ENCODE measurements at places on chromosomes 6 and 20.

GRCh38 chr6:10381830-10382208 lies 33.1 kb downstream of the TFAP2A start:
- DNase-seq = no peak

GRCh38 chr6:40582892-40583291 lies 4.3 kb downstream of the LRFN2 start:
- no peak for DNase-seq

GRCh38 chr20:6632187-6632586 lies 135.3 kb upstream of the BMP2 start:
- DNase-seq = no peak

GRCh38 chr6:114051031-114051430 lies 80.1 kb upstream of the HDAC2 start:
- no peak for DNase-seq

GRCh38 chr20:60300374-60300773 lies 342.2 kb downstream of the CDH26 start:
- DNase-seq = no peak

GRCh38 chr20:57509665-57510237 lies 15.2 kb downstream of the CTCFL start:
- DNase-seq = no peak

DNA sequence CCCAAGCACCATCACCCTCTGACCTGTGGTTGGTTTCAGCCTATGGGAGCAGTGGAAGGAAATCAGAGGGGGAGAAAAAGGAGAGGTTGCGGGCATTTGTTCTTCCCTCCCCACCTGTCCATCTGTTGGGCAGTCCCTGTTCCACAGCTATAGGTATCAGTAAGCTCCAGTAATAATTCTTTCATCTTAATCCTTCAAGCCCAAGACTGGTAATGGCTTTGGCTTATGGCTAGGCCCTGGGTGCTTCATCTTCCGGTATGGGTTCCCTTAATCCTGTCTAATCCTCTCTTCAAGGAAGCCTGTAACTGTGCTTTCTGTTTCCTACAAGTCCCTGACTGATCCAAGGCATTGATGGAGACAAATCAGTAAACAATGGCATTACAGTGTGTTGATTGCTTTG lies 42.2 kb upstream of the STK35 start:
- no peak for DNase-seq

DNA sequence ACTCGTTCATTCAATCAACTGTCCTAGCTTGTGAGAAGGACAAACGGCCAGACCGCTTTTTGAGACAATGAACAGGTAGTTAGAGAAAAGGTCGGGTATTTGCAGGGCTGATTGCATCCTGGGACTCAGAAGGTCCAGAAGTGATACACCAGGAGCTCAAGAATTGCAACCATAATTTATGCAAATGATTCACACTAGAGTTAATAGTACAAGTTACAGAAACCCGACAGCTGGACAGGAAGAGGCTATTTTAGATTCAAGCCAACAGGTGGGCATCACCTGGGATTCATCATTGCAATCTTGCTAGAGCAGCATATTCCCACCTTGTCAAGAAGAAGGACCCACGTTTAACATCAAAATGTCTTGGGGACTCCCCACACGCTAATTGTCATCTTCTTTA lies 83.5 kb downstream of the TNFAIP3 start:
- no peak for DNase-seq

GRCh38 chr6:132820629-132821381 lies 6.4 kb downstream of the RPS12 start:
- no peak for DNase-seq

- no peak for DNase-seq
These were observed 13.8 kb downstream of the SYNGAP1 start for GRCh38 chr6:33433544-33434191.

DNA sequence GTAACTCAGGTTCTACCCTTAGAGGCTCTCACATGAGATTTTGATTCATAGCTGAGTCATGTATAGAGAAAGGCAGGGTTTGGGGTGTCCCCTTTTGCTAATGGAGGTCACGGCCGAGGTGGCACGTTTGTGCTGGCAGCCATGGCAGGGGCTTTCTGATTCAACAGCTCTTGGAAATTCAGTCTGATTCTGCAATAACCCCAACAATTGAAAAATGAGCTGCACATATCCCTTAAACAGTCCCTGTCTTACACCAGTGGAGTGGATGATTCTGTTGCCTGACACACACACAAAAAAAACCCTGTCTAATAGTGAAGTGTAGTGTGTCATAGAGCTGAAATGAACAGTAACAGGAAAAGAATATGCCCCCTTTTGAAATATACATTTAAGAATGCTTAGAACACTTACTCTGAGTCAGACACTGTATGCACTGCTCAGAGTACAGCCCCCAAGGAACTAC lies 40.4 kb upstream of the ARG1 start:
- DNase-seq = no peak

DNA sequence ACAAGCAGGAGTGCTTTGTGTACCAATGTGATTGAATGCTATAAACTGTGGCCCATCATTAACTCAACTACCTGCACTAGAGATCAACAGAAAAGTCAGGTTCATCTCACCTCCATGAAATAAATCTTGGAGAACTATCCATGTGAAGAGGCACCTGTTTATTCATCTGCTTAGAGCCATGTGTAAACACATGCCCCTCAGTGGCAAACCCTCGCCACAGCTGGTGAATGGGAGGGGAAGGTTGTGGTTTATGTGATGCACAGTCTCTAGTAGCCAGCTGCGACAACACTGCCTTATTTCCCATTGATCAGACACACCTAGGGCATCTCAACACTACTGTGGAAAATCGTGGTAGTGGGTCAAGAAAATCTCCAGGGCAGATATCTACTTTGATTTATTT lies 640.2 kb downstream of the PTPRT start:
- no peak for DNase-seq

GRCh38 chr6:170098428-170099170 lies 192.3 kb downstream of the DLL1 start:
- no peak for DNase-seq

- DNase-seq = no peak
These were observed 78.4 kb downstream of the RNF144B start for GRCh38 chr6:18465410-18466154.

DNA sequence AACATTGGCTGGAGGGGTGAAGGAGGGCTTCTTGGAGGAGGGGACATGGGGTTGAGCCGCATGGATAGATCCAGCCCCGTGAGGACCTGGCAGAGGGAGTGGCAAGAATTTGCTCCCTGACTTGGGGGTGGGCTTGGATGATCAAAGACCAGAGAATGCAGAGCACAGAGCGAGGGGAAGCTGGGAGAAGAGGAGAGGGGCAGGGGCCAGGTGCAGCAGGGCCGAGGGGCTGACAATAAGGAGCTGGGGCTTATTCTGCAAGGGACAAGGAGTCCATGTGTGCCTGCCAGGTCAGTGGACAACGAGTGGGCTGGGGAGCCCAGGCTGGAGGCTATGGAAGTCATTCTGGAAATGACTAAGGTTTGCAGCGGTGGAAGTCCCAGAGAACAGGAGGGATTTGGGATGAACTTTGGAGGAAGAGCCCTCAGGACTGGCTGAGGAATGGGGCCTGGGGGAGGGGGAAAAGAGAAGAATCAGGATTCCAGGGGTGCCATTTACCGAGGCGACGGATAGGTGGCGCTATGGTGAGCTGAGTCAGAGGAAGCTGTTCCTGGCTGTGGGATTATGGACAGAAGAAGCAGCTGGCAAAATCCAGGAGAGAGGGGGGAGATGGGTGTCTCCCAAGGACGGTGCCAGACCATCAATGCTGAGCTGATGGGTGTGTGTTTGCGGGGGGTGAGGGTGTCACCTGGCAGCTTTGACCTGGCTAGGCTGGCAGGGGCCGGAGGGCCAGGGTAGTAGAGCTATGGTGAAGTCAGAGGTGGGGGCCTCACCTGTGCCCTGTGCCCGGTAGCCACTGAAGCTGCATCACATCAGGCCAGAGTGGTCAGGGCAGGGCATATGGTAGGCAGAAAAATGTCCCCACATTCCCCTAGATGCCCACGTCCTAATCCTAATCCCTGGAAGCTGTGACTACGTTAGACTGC lies 7.8 kb downstream of the KCNG1 start:
- DNase-seq = no peak

DNA sequence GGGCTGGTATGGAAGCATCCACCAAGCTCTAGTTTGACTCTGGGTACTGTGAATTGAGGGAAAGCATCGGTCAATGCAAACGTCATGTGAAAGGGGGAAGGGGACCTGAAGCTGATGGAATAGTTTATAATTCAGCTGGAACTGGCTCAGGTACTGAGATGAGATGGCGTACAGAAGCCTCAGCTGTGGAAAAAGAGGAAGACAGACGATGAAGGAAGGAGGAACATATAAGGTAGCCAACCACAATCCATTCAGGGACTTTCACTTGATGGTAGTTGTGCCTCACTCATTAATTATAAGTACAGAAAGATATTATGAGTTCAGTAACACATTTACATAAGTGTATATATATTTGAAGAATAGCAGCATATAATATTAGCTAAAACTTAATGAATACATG lies 2.7 kb downstream of the CALHM5 start:
- DNase-seq = no peak

- DNase-seq = no peak
These were observed 2.6 kb downstream of the TAGAP start for GRCh38 chr6:159042003-159042825.

DNA sequence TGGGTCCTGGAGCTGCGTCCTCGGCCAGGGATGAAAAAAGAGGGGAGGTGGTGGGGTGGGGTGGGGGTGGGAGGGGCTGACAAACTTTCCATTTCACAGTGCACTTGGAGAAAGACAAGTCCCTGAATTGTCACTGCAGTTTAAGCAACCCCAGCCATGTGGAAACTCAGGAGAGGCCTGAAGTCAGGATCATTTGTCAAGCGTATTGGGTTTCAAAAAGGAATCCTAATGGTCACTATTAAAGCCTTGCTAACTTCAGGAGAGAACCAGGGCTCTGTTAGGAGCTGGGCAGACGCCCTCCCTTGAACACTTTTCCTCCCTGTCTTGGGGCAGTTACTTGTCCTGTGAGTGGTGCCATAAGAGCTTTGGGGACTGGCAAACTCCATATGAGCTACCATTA lies 159.9 kb downstream of the FNDC1 start:
- DNase-seq = no peak

GRCh38 chr20:5136096-5136495 lies 9.3 kb downstream of the CDS2 start:
- no peak for DNase-seq

DNA sequence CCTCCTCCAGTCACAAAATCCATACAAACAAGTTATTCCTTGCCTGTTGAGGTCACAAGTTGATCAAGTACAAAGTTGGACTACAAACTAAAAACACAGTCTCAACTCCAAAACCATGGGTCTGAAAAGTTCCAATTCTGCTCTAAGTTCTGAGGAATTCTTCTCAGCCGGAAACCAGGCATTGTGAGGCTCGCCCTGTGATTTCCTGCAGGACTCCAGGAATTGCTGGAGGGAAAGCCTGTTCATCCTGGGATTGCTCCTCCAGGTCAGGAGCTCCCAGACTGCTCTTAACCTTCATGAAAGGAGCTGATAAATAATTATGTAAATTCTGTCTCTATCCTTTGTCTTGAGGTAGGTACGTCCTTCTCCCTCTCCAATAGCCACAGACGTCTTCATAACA lies 8.5 kb downstream of the TRAM2 start:
- no peak for DNase-seq

- no peak for DNase-seq
These were observed 11.3 kb downstream of the GINS1 start for GRCh38 chr20:25418776-25419175.

- no peak for DNase-seq
These were observed 59.4 kb upstream of the GNRH2 start for GRCh38 chr20:2984028-2984501.

GRCh38 chr20:57104651-57105204 lies 161.7 kb downstream of the BMP7 start:
- no peak for DNase-seq

DNA sequence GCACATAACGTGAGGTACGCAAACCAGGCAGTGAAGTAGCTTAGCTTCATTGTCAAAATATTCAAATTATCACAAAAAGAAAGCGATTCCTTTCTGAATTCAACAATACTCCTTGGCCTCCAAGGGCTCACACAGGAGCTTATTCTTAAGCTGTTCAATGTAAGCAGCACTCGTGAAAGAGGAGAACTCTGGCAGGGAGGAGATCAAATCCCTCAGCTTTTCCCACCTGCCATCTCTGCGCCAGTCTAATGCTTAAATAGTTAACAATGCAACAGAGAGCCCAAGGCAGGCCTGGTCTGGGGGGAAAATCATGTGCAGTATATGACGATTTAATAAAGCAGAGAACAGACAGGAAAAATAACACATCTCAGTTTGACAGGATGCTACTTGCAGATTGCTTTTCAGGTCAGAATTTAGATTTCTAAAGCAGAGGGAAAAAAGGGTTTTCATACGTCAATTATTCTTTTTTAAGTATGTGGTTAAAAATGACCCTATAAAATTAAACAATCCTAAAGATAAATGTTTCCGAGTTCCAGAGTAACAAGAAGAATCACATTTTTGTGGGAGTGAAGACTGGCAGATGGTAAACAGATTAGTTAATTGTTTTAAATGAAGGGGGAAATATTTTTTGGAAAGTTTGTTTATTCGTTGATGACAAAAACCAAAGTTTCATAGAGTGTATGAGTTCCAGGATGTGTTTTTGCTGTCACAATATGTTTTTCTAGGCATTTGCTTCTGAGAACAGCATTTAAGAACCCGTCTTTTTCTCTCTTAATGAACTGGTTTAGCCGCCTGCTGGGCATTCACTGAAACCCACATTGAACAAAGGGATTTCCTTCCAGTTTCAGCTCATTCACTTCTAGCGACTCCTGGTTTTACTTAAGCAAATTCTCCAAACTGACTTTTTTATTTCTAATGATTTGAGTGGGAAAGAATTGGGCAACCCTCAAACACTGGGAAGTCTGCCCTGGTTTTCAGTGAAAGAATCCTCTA lies 45.9 kb downstream of the PLAGL1 start:
- DNase-seq = no peak

DNA sequence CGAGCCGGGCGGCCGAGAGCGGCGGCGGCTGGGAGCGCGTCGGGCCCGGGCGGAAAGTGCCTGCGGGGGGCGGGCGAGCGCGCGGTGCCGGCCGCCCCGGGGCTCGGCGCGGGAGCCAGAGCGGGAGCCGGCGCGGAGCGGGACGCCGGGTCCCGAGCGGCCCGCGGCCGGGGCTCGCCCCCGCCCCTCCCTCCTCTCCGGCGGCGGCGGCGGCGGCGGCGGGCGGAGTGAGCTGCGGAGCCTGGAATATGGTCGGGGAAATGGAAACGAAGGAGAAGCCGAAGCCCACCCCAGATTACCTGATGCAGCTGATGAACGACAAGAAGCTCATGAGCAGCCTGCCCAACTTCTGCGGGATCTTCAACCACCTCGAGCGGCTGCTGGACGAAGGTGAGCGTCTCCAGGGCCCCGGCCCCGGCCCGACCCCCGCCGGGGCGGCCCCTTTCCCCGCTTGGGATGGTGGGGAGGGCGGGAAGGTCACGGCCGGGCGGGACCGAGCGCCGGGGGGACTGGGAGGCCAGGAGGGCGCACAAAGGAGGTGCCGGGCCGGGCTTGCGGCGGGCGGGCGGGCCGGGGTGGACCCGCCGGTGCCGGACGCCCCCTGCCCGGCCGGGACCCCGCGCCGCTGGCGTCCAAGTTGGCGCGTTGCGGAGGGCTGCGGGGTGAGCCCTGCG lies 565 bp downstream of the QKI start:
- no peak for DNase-seq

All from T1000 (cell line).